ENCODE measurements at places on chromosomes 5 and 9.
A peak's percentile ranks its signal among the peaks of the same experiment; 100 is the strongest.

DNA sequence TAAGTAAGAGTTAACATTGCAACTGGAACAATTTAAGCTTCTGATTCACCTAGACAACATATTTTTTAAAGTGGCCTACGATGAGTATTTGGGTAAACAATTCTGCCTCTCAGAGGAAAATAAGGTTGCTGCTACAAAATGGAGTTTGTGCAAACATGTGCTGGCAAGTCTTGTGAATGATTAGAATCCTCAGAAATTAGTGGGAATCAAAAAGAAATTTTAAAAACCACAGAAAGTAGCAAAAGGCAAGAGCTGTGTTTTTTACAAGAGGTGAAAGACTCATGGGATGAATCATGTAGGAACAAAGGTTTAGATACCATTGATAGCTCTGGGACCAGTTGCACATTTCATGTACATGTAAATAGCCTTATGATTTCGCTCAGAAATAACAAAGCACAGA is 561.6 kb downstream of the TAF11L14 start:
- DNase-seq = no peak

DNA sequence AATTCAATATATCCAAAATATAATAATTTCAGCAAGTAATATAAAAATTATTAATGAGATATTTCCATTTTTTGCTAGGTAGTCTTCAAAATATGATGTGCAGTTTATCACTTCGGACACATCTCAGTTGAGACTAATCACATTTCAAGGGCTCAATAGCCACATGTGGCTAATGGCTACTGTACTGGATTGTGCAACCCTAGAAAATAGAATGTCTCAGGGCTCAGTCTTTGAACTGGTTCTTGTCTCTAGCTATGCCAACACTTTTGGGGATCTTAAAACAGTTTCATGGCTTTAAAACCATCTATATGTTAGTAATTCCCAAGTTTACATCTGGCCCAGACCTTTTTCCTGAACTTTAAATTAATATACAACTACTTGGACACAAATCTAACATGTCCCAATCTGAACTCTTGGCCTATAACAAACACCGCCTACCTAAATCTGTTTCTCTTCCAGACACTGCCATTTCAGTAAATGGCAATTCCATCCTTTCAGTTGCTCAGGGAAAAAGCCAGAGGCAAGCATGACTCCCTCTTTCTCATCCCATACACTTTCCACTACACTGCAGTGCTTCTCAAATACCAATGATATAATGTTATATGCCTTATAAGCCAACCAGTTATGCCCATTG is 18.8 kb downstream of the PTAR1 start:
- DNase-seq = peak; percentile 17

GRCh38 chr5:172642051-172642409 is 967 bp downstream of the NEURL1B start:
- DNase-seq = no peak

- DNase-seq = peak; percentile 66
Observed at GRCh38 chr5:9058666-9059065, 487.2 kb downstream of the SEMA5A start.

GRCh38 chr9:116549786-116550660 is 137.1 kb upstream of the TRIM32 start:
- DNase-seq = peak; percentile 33

GRCh38 chr5:16609412-16609811 is 7.4 kb downstream of the RETREG1 start:
- no peak for DNase-seq

- peak; percentile 90 for DNase-seq
Observed at GRCh38 chr5:141657937-141658545, 6.8 kb upstream of the FCHSD1 start.

GRCh38 chr5:111004291-111004690 is 67.2 kb upstream of the TSLP start:
- DNase-seq = no peak

DNA sequence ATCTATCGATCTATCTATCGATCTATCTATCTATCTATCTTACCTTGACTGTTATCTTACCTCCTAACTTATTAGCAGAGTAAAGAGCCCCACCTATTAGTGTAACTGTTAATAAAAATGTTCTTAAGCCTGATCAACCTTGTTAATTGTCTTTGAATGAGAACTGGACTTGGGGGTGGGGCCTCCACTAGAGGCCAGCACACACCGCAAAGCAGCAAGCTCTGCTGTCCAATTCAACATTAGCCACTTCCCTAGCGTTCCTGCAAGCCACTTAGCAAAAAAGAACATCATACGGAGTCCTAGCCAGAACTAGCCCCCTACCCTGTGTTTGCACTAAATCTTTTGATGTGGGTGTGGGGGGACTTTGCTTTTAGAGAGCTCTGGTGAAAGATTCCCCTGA is 515.8 kb downstream of the KDM4C start:
- peak; percentile 17 for DNase-seq

GRCh38 chr5:171418982-171419687 is at the start of gene FGF18:
Gene FGF18 (plus strand): TSS chr5:171419647. CDS start chr5:171420200, 553 bp downstream.
- peak; percentile 69 for DNase-seq

DNA sequence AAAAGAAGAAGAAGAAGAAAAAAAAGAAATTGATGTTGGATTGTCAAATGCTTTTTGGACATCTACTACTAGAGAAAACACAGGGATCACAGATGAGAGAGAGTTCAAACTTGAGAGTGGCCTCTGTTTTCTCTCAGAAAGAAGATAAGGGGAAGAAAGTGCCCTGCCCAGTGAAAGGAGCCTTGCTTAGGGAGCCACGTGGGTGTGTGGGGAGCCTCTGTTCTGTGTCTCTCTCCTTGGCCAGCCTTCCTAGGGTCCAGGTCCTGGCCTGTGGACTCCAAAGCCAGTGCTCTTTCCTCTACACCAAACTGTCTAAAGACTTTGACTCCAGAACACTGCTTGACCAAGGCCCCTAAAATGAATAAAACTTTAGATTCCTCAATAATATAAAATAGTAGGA is 22.0 kb upstream of the COL15A1 start:
- no peak for DNase-seq

GRCh38 chr5:132778129-132778528 is 1.1 kb upstream of the SEPTIN8 start:
- DNase-seq = no peak

DNA sequence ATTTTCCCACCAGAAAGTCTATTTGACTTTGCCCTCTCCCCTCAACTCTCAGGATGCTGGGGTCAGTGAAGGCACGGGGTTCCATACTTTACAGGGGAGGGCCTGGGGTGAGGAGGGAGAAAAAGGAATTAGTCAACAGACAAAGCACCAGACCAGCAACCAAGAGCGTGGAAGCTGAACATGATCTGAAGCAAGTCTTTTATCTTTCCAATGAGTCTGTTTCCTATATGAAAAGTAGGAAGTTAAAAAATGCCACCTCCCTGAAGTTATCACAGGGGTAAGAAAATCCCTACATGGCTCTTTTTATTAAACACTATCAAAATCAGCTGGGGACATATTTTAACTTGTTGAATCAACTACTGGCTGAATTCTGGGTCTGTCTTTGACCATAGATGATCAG is 337.0 kb downstream of the TRPM3 start:
- no peak for DNase-seq

GRCh38 chr5:130624805-130625204 is 540.3 kb downstream of the HINT1 start:
- no peak for DNase-seq

GRCh38 chr9:88258024-88258423 is 119.7 kb upstream of the SPATA31C2 start:
- peak; percentile 78 for DNase-seq

DNA sequence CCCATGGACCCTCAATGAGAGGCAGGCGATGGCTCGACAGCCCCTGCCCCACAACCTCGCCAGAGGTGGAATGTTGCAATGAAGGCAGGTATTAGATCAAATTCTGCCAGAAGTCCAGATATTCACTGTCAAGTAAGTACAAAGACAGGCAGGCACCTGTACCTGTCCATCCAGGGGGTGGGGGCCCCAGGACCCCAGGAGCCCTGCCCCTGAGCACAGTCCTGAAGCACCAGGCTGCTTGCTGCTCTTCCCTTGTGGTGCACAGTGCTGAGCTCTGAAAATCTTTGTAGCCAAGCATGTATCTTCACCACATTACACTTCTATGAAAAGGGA is 26.2 kb upstream of the HMCN2 start:
- DNase-seq = no peak

DNA sequence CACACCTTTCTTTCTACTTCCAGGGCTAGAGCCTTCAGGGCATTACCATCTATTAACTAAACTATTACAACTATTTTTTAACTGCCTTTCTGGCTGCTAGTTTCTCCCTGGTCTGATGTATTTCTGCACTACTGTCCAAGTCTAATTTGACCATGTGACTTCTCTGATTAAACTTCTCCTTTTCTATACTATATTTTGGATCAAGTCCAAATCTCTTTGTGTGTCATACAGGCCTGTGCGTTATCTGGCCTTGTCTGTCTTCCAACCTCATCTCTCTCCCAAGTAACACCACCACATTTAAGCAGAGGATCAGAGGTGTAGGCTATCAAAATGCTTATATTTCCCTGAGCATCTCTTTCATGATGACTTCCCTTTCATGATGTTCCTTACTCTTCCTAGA is 47.2 kb upstream of the OR13F1 start:
- DNase-seq = no peak

GRCh38 chr5:122412966-122413365 is 100.9 kb downstream of the SNCAIP start:
- DNase-seq = no peak

- DNase-seq = no peak
Observed at GRCh38 chr5:67434466-67434865, 237.9 kb upstream of the CD180 start.

- no peak for DNase-seq
Observed at GRCh38 chr9:136603901-136604814, 58.3 kb upstream of the NOTCH1 start.

DNA sequence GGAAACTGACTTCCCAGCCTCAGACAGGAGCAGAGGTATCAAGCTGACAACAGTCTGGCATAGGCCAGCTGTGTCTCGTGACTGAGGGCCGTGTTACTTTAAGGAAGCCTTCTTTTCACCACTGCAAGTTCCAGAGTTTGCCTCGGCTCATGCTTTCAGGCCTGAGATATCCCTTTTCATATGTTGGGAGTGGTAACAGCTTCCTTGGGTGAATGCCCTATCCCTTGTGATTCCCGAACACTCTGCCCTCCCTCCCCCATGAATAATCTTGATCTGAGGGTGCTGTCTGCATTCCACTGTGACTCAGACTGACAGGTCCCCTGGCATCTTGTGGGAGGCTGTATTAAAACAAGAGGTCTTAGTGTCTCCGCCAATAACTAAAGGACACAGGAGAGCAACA is 49.7 kb upstream of the ARL15 start:
- DNase-seq = peak; percentile 73

DNA sequence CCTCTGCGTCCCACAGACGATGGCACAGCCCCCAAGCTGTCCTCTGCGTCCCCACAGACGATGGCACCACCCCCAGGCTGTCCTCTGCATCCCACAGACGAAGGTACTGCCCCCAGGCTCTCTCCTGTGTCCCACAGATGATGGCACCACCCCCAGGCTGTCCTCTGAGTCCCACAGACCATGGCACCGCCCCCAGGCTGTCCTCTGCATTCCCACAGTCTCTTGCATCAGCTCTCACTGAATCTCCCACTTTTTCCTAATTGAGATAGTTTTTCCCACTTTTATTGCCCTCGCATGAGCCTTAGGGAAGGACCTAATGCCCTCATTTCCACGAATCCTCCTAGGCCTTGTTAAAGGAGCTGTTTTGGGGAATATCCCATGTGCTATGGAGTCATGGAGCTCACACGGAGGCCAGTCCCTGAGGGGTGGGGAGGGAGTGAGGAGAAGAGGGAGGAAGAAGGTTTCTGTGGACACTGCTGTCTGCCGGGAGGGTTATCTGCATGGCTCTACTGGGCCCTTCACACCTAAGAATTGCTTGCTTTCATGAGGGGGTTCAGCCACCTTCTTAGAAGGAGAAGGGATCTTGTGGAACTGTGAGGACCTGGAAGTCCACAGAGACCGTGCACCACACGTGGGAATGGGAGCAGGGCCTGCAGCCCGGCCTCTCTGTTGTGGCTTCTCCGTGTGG is 58.2 kb upstream of the PTCH1 start:
- no peak for DNase-seq

GRCh38 chr5:33180900-33181299 is 259.9 kb upstream of the TARS1 start:
- peak; percentile 70 for DNase-seq

DNA sequence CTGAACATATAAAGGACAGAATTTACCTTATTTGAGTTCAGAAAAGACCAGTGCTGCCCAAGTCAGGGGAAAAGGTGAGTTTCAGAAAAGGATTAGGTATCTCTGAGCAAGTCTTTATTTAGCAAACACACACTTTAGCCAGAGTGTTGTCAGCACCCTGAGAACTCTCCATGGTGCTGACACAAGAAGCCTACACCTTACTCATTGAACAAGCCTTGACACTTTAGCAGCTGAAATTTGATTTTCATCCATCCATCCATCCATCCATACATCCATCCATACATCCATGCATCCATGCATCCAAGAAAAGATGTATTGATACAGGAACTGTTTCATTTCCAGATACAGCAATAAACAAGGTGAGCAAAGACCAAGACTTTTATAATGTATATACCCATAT is 311.2 kb downstream of the TRIM32 start:
- DNase-seq = peak; percentile 31

DNA sequence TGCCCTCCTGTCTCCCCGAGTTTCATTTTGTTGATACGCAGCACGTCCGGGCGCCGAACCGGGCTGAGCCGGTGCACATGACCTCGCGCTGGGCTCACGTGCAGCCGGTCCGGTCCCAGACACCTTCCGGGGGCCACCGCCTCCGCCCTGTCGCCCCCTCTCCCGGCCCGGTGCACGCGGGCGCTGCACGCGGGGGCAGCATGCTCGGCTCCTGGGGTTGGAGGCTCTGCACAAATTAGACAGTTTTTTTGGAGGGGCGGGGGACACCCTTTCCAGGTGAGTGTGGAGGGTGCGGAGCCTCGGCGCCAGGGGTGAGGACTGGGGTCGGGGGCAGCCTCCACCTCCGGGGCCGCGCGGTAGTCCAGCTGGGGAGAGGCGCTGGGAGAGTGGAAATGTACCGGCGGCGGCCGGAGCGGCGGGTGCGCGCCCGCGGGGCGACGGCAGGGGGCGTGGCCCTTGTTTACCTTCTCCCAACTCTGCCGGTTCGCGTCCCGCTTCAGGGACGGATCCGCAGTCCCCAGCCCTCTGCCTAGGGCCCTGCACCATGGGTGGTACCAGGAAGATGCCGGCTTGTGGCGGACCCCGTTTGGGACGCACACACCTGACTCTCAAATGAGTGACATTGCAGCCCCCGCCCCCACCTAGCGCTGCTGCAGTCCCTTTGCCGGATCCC is 1.1 kb downstream of the JADE2 start:
- no peak for DNase-seq

GRCh38 chr5:158876263-158876942 is 223.3 kb downstream of the EBF1 start:
- no peak for DNase-seq

DNA sequence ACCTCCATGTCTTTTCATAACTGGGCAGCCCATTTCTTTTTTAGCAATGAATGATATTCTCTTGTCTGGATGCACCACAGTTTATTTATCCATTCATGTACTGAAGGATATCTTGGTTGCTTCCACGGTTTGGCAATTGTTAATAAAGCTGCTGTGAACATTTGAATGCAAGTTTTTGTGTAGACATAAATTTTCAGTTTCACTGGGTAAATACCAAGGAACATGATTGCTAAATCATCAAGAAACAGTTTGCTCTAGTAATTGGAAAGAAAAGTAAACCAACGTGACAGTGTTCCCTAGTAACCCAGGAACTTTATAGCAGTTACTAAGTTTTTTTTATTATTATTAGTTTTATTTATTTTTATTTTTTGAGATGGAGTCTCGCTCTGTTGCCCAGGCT is 100.4 kb downstream of the VPS13A start:
- DNase-seq = no peak
